ENCODE measurements at places on chromosomes 1 and 21. TPM values are rescaled to one million over a fixed set of nuclear protein-coding genes. Genes with fewer than 3 reads are reported as not detected.

The OR2T29 gene
- total RNA-seq: 19.7 TPM

The CITED4 gene
- 7.9 TPM for total RNA-seq

The KIAA1614 gene
- 22.4 TPM for total RNA-seq

The RNU1-3 gene
- under 0.01 TPM for total RNA-seq

The ADGRL4 gene
- under 0.01 TPM for total RNA-seq

The IFI44 gene
- total RNA-seq: under 0.01 TPM

The SNRNP40 gene
- 64.8 TPM for total RNA-seq

The COL9A2 gene
- 1.6 TPM for total RNA-seq

The SHE gene
- total RNA-seq: under 0.01 TPM

The NBPF10 gene
- 0.65 TPM for total RNA-seq

The ADIPOR1 gene
- total RNA-seq: 188 TPM

The ETNK2 gene
- 144 TPM for total RNA-seq

The NR0B2 gene
- not detected for total RNA-seq

The TRIM46 gene
- 1.6 TPM for total RNA-seq

The SLC44A3 gene
- 20.0 TPM for total RNA-seq

The ESRRG gene
- 0.39 TPM for total RNA-seq

Data from placental epithelial cell (primary cell).